ENCODE measurements at places on chromosomes 7 and 10.

DNA sequence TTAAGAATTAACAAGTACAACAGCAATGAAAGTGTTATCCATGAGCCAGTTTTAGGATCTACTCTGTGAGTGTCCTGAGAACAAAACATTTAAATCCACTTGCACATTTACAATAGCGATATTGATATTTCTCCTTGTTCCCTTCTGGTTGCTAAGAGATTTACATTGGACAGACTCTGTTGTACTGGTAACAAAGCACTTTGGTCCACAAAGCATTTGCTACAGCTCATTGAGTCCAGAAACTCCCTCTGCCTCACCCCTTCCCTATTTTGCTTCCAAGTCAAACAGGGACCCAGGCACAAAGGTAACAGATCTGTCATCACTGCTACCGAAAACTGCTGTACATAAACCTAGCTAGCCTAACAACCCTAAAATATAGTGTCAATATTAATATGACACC is 2.1 kb downstream of the ANK3 start:
- no peak for DNase-seq

GRCh38 chr10:44384601-44385025 is 284 bp downstream of the CXCL12 start:
- DNase-seq = no peak

DNA sequence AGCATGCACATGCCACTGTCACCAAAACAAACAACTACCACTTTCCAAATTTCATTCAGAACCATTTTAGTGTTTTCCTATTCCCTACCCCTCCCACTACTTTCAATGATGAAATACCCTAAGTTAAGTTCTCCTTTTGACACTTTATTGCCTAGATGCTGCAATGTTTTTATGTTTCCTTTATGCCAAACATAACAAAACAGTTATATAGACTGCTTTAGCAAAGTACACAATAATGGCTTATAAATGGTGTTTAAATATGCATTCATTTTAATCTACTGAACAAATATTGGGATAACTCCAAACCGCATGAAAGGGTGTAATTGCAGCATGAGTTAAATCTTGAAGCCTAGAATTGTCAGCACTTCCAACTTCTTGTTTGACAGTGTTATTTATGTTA is 69.2 kb downstream of the PHYHIPL start:
- no peak for DNase-seq

DNA sequence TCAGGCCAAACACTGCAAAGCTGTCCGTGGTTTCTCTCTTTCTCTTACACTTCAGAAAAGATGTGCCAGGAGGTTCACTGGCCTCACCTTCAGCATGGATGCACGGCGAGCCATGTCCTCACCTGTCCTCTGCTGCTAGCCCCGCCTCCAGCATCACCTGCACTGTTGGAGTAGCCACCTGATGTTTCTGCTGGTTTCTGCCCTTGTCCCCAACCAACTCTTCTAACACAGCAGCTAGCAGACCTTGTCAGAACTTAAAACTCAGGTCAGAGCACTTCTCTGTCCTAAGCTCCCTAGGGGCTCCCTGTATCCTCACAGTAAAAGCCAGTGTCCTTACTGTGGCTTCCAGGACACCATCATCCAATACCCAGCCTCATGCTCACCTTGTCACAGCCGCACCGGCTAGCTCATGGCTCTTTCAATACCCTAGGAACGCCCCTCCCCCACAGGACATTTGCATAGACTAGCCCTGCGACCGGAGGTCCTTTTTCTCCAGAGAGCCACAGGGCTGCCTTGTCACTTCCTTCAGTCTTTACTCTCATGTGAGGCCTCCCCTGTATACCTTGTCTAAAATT is 15.2 kb downstream of the PALD1 start:
- DNase-seq = peak; percentile 26

GRCh38 chr7:113207441-113207840 is 89.1 kb upstream of the SMIM30 start:
- no peak for DNase-seq

DNA sequence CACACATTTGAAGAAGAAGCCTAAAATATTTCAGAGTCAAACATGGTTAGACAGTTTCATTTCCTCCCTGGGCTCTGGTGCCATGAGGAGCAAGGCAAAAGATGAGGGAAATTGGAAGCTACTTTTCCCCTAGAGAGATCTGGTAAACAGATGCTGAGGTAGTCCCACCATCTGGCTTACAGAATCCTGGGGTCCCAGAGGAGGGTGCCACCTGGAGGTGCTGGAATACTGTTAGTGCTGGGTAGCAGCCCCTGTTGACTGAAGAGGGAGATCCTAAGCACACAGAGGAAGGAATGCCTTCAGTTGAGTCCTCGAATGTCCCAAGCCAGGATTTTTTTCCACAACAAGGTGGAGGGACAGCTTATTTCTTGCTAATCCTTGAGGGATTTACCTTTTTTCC is 160.1 kb downstream of the FZD1 start:
- no peak for DNase-seq

- DNase-seq = no peak
Measured at GRCh38 chr10:47183704-47184041, 116.3 kb upstream of the GDF10 start.

- DNase-seq = no peak
Measured at GRCh38 chr7:150967349-150967748, 10.8 kb downstream of the KCNH2 start.

DNA sequence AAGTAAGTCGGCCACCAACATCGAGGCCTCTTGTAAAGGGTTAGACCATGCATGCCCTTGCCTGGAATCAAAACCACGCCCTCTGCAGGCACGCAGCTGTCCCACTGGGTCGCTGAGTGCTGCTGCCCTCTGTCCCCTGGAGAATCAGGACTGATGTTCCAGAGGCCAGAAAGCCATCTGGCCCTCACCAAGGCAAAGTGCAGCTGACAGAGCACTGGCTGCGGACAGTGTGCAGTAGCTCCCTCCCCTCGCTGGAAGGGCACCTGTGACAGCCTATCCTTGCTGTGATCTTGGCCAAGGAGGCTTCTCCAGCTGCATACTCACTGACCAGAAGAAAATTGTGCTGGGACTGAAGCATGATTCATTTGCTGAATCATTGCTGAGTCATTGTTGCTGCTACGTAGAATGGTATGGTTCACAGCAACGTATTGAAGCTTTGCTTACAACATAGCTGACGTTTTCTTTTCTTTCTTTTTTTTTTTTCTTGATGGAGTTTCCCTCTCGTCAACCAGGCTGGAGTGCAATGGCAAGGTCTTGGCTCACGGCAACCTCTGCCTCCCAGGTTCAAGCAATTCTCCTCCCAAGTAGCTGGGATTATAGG is 30.4 kb downstream of the DDC start:
- DNase-seq = no peak

DNA sequence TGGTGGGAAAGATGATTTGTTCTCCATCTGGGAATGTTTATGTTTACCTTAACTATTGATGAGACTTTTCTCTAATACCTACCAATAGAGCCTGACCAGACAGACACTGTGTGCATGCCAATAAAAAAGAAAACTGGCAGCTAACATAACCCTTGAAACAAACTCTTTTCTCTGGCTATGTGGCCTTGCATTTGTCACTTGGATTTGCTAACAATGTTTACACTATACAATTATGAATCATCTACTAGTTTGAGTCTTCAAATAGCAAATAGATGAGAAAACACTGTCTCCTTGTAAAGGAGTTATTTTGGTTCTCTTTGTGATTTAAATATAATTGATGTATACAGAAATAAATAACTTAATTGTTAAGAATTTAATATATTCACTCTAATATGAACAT is 273.1 kb downstream of the SEMA3D start:
- no peak for DNase-seq

GRCh38 chr7:92621561-92622023 is 31.4 kb upstream of the FAM133B start:
- DNase-seq = no peak

GRCh38 chr7:12297283-12298108 is 86.4 kb downstream of the TMEM106B start:
- no peak for DNase-seq

DNA sequence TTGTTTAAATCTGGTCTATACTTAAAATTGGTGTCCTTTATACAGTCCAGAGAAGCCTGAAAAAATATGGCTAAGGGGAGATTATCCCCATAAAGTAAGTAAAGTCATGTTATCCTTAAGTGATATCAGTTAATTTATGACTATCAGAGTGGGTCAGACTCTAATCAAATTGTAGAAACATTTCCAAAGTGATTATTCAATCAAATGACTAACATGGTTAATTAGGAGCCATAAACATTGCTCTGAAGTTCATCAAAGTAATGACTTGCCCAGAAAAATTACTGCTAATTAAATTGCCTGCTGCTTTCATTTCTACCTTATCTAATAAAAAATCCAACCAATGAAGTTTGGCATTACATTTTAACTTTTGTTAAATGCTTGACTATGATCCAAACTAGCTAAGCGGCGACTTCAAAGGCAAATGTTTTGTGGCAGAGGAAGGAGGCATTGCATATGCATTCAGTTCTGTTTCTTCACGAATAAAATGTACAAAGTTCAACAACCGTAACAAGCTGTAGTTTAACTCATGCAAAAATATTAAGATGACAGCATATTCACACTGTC is 76.7 kb downstream of the ETV1 start:
- DNase-seq = no peak

DNA sequence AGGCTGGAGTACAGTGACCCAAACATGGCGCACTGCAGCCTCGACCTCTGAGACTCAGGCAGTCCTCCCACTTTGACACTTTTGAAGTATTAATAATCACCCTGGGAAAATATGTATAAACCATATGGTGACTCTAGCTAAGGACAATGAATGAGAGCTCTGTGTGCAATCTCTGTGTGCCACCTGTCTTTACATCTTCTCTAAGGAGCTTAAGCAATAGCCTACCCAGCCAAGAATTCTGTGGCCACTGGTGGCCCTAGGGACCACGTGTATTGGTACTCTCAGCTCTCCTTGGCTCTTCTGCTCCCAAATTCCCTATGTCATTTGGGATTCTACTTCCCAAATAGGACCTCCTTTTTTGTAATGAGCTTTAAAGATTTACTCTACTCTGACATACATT is 23.7 kb downstream of the FGF8 start:
- no peak for DNase-seq

- DNase-seq = no peak
Measured at GRCh38 chr10:3783682-3784432, 1.2 kb downstream of the KLF6 start.

GRCh38 chr10:128209862-128210214 is 83.6 kb upstream of the MKI67 start:
- DNase-seq = no peak

- DNase-seq = no peak
Measured at GRCh38 chr10:132912713-132913558, 29.4 kb downstream of the CFAP46 start.

DNA sequence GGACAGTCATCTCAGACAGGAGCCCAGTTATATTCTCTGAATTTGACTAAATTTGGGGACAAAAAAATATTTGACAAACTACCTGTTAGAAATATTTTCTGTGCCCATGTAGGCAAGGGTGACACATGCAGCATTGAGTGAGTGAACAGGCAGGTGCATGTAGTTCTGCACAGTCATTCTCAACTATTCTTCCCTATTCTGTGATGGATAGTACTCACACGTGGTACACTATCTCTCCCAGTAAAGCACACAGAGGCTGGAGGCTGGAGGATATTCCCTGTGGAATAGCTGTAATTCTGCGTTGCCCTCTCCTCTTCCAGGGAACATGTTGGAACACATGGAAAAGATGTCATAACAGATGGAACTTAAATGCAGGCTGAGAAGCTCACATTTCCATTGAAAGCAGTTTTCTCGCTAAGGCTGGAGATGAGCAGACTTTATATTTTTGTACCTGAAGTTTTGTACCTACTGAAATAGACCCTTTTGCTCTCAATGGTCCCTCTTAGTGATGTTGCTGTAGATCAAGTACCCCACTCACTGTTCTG is 75.0 kb downstream of the GPR141 start:
- no peak for DNase-seq

- DNase-seq = no peak
Measured at GRCh38 chr10:28765641-28766040, 88.3 kb downstream of the BAMBI start.

DNA sequence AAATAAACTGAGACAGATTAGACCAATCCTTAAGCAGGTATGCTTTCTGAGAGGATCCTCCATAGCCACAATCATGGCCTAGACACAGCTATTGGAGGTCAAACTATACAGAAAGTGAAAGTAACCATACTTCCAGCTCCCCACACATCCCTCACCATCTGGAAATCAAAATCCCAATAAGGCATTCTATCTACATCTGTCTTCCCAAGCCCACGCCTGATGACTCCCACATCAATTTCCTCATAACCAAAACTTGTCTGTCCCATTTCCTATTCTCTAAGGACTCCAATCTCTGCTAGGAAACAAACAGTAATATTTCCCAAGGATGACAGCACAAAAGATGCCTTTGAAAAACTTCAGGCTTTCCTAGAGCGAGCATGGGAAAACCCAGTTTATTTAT is 247.3 kb upstream of the HPS1 start:
- DNase-seq = no peak

DNA sequence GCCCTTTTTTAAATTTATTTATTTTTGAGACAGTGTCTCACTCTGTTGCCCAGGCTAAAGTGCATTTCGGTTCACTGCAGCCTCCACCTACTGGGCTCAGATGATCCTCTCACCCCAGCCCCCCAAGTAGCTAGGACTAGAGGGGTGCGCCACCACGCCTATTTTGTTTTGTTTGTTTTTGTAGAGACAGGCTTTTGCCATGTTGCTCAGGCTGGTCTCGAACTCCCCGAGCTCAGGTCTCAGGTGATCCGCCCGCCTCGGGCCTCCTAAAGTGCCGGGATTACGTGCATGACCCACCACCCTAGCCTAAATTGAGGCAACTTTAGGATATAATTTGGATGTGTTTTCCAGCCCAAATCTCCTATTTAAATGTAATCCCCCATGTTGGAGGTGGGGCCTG is 805 bp downstream of the ZNF736 start:
- no peak for DNase-seq

GRCh38 chr7:156089222-156089621 is 277.0 kb upstream of the SHH start:
- DNase-seq = no peak

- DNase-seq = no peak
Measured at GRCh38 chr10:128573281-128573845, 447.1 kb upstream of the MKI67 start.

- no peak for DNase-seq
Measured at GRCh38 chr7:41977151-41977651, 259.8 kb downstream of the GLI3 start.

DNA sequence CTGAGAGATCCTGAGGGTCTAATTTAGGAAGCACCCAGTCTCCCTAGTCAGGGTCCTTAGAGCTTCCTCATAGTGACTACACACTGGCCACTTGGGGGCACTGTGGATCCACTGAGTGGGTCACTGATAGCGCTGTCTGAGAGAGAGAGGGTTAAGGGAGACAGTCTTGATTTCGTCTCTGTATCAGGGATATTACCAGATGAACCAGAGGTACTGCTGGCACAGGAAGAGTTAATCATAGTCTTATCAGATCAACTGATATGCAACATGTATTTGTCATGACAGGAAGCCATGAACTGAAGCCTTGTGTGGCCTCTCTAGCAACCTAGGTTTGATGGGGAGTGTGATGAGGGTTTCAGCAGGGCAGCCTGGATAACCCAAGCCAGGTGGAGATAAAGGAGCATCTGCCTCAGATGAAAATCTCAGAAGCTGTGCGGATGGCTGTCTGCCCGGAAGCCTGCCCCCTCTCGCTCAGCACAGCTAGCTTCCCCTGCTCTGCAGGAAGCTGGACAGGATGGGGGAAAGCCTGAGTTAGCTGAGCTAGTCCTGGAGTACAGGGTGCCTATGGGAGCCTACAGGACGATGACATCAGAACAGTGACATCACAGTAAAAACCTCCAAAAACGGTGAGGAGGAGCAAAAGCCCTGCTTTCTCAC is 214.0 kb upstream of the PRSS1 start:
- peak; percentile 51 for DNase-seq

GRCh38 chr10:46293832-46294640 is 7.2 kb downstream of the ANTXRL start:
- no peak for DNase-seq

- DNase-seq = no peak
Measured at GRCh38 chr7:123604739-123605138, 3.1 kb downstream of the ASB15 start.
